Karpas-422 (cell line): ENCODE measurements at places on chromosomes 2 and 18. TPM values are rescaled to one million over a fixed set of nuclear protein-coding genes. Genes with fewer than 3 reads are reported as not detected.

GRCh38 chr2:224182498-224182897 lies 143.4 kb upstream of the SERPINE2 start:
- no peak for DNase-seq

The CCDC178 gene
- total RNA-seq, result not detected in 2 replicates

DNA sequence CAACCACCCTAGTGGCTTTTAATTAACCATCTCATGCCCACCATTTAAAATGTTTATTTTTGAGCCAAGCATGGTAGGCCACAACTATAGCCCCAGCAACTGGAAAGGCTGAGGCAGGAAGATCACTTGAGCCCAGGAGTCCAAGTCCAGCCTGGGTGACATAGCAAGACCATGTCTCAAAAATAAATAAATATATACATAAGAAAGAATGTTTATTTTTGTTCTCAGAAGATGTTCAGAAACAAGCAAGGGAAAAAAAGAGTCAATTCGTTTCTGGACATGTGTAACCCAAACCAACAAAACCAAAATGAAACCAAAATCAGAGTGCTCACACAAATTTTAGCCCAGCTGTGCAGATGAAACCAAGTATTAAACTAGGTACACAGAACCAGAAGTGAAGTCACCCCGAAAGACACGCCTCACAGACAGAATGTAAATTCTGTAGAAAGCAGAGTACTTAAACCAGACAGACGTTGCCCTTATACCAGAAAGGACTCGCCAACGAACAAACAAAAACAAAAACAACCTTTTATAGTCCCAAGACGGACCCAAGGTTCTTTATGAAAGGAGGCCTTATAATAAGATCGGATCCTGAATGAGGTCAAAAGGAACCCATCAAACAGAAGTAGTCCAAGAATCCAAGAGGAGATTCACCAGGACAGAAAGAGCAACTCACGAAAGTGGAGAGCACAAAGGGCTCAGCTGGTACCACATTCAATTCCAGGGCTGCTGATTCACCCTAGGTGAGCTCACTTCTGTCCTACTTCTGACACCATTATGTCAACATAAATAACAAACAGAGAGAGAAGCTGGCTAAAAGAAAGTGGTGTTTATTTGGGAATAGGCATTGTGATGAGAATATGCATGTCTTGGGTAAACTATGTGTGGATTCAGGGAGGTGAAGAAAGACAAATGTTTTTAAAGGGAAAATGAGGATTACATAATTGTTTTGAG lies 31.8 kb upstream of the MTCL1 start:
- DNase-seq, result no peak

The TMEM150A gene
- total RNA-seq, result 13.3 and 17.2 TPM in 2 replicates

The CCBE1 gene
- total RNA-seq, result not detected in 2 replicates

The ZAP70 gene
- total RNA-seq, result not detected in 2 replicates

DNA sequence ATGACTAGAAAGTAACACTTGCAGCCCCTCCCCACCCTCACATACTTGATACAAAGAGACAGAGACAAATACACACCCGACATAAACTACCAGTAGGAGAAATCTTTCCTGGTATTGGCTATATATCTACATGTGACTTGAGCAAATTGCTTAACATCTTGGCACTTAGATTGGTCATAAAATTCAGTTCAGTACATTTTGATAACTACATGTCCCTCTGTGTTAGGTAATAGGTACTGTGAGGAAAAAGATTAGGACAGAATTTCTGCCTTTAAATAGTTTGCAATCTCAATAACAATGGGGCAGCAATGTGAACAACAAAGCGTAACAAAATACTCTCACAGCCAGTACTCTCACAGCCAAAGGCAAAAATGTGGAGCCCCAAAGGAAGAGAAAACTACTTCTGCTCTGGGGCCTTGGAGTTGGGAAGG lies 670.0 kb upstream of the ACVR2A start:
- DNase-seq, result no peak

DNA sequence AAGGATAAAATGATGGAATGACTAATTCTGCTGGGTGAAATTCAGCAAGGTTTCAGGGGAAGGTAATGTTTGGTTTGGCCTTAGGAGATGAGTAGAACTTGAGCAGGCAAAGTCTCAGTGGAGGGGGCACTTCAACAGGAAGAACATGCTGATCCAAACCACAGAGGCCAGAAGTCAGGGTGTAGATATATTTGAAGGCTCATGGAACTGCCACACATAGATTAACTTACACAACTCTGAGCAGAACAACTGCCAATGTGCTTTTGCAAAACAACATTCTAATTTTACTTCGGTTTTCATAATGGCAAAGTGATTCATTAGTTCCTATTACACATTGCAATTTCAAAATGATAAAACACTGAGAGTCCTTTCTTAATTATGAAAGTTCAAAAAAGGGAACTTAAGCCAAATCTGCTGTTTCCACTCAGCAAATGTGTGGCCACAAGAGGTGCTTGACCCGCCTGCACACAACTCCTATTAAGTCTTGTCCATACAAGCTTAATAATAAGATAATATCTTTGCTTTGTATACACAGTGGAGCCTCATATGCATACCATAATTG lies 284.8 kb downstream of the MREG start:
- DNase-seq, result peak; percentile 51

The HOXD13 gene
- total RNA-seq, result not detected in 2 replicates

The SETBP1 gene
- total RNA-seq, result 3.4 and 5.4 TPM in 2 replicates

The ICOS gene
- total RNA-seq, result not detected in 2 replicates

GRCh38 chr2:172513524-172513900 lies 42.4 kb upstream of the PDK1 start:
- no peak for DNase-seq

- DNase-seq, result no peak
These were observed 83.9 kb downstream of the PDK1 start for GRCh38 chr2:172639823-172640222.

The B3GNT7 gene
- 2.8 and 4.7 TPM in 2 replicates for total RNA-seq

DNA sequence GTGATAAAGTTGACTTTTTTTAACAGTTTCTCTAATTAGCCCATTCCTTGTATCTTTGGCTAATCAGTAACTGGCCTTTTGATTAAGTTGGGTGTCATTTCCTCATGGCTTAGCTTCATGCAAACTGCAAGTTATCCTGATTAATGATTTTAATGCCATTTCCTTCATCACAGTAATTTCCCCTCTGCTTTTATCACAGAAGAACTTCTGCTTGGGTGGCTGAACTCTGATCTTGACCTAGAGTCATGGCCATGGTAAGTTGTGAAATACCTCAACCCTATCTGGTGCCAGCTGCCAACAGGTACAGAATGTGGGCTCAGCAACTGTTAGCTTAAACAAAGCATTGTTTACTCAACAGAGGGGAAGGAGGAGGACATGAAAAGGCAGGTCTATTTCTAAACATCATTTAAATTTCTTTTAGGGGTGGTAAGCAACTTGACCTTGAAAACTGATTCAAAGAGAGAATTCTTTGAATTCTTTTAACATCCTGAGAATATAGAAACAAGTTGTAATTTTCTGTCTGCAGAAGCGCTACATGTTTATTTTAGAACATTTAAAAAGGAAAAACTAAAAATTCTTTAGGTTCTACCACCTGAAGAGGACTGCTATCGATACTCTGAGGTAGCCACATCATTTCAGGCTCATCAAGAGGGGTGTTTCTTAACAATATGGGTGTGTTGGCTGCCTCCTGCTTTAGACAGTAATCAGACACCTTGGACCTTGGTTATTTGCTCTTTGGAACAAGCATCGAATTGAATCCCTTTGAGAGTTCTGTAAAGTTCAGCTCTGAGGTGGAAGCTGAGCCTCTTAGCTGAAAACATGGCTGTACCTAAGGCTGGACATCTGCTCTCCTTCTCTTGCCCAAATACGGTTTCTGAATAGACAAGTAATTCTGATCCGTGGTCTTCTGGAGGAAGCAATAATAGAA lies 39.7 kb downstream of the ANXA4 start:
- DNase-seq, result no peak

The ZNF385B gene
- not detected in 2 replicates for total RNA-seq
